ENCODE measurements at places on chromosomes 2 and 18.

- peak; percentile 34 for DNase-seq
Measured at GRCh38 chr2:109164739-109165221, 35.8 kb downstream of the SH3RF3 start.

DNA sequence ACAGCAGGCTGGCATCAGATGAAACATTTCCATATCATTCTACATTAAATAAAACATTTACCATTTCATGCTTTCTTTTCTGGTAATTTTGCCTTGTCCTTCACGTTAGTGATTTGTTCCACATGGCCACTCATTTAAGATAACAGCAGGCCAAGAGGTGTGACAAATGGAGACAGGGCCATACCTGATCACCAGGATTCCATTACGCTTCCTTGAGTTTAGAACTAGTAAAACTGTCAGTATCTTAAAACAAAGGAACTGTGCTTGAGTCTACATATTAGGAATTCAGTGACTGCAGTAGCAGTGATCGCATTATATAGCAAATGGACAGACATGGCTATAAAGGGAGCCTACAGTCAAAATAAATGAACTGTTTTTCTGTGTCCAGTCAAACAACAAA lies 155.1 kb upstream of the FSHR start:
- DNase-seq: no peak

DNA sequence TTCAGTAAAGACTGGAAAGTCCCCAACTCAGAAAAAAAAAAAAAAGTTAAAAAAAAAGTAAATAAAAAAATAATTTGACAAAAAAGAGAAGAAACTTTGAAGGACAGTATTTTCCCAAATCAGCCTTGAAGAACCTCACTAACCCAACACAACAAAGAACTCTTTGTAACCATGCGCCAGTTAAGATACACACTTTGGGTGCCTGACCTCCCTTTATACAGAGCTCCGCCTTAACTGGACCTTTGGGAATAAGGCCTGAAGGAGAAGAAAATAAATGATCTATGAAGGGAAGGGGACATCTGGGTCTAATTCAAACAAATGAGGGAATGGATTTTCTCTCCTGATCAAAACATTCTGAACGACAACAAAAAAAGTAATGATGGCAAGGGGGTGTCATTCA lies 2.2 kb upstream of the GFPT1 start:
- no peak for DNase-seq

- no peak for DNase-seq
Measured at GRCh38 chr2:179655627-179656026, 205.8 kb downstream of the ZNF385B start.

All from left lobe of liver (tissue), 2 donors.